ENCODE measurements at places on chromosomes 7 and 10.
A peak's percentile ranks its signal among the peaks of the same experiment; 100 is the strongest.

DNA sequence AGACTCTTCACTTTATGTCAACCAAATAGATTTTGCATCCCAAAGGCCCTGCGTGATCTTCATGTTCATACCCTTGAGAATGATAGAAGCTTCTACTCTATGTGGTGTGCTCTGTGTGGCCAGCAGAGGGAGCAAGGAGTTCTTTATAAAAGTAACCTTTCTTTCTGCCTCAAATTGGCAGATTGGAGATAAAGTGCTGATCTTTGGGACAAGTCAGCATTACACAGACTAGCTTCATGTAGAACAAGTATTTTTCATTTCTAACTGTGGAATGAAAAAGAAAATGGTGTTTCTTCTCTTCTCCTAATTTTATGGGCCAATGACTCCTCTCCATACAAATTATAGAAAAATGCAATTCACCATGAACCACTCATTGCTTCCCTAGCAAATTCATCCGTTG, 1214.1 kb downstream of the SORCS1 start:
- DNase-seq = peak; percentile 36

- no peak for DNase-seq
Measured at GRCh38 chr10:61313460-61313859, 139.7 kb downstream of the TMEM26 start.

DNA sequence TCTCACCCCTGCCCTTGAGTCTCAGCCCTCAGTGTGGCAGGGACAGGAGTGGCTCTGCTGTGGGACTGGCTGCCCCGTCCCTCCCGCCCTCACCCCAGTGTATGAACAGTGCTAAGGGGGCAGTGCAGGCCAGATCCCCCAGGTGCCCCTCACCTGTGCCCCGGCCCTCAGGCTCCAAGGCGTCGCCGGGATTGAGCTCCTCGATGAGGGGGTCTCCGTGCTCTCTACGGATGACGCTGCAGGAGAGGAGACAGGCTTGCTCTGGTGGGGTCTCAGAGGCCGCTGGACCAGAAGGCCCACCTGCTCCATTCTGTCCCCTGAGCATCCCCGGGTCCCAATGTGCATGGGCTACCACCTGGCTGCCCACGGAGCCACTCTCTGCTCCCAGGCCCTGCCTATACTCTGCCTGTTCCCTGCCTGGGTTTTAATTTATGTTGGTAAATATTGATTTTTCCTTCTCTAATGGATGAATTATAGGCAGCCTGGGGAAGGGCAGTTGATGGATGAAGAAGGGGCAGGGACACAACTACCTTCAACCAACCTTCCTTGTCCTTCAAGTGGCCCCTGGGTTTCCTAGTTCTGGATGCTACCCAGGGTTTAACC, 47.2 kb downstream of the GOLGA7B start:
- no peak for DNase-seq

- no peak for DNase-seq
Measured at GRCh38 chr7:137848095-137848494, 1.3 kb upstream of the DGKI start.

GRCh38 chr10:983971-984655, 4.1 kb upstream of the GTPBP4 start:
- no peak for DNase-seq

DNA sequence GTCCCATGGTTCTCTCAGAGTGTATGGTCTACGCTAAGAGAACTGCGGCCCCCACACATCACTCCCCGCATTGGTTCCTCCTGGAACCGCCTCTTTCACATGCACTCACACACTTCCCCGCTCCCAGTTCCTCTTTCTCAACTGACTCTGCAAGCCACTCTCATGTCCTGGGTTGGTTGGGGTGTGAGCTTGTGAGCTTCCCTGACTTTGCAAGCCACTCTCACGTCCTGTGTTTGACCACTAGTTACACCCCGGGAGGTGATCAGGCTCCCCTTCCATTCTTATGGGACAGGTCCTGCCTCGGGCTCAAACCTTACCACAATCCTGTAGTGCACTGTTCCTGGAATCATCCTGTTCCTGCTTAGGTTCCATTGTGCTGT, 105.0 kb downstream of the TRIM24 start:
- no peak for DNase-seq

- DNase-seq = no peak
Measured at GRCh38 chr7:150389532-150389816, 10.3 kb downstream of the ZNF775 start.

DNA sequence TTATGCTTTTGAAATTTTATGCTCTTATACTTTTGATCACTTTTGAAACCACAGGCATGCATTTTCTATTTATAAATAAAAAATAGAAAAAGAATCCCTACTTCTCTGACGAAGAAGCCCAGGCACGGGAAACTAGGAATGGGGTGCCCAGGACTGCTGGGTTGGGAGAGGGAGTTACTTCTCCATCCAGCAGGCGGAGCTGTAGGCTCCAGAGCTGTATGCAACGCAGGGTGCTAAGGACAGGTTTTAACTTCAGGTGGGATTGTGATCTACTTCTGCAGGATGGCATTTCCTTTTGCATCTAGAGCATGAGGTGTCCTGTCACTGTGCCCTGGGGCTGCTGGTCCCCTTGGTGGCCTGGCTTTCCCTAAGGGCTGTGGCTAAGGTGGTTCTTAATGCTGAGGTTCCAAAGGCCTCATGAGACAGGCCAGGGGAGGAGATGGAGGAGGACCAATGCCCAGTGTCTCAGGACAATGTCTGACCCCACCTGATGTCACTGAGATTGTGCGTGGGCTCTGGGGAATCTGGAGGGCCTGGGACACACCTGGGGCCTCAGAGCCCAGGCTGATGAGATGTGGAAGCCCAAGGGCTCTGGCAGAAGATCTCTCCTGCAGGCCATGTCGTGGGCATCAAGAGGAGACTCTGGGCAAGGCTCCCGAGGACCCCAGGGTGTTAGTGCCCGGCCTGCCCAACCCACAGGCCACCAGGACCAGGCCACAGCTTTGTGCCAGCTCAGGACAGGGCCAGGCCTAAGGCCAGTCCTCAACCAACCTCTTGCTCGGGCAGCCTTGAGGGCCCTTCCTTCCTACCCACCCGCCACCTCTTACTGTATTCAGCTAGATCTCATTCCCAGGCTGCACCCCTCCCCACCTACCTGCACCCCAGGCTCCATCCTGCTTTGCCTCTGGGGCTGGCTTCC, 507 bp downstream of the CCDC201 start:
- no peak for DNase-seq

DNA sequence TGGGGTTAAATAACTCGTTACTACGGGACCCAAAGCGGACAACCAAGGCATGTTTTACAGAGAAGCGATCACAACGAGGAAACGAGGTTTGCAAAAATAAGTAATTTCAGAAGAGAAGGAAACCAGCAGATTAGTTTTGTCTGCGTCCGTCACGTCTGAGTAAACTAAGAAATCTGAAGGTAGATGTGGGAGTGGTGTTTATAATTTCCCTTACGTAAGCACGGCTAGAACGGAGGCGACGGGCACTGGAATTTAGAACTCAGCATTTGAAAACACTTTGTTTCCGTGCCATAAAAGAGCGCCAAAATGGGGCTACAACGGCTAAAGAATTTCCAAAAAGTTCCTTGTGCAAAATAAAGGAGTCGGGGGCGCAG, 718 bp upstream of the UMAD1 start:
- peak; percentile 67 for DNase-seq

DNA sequence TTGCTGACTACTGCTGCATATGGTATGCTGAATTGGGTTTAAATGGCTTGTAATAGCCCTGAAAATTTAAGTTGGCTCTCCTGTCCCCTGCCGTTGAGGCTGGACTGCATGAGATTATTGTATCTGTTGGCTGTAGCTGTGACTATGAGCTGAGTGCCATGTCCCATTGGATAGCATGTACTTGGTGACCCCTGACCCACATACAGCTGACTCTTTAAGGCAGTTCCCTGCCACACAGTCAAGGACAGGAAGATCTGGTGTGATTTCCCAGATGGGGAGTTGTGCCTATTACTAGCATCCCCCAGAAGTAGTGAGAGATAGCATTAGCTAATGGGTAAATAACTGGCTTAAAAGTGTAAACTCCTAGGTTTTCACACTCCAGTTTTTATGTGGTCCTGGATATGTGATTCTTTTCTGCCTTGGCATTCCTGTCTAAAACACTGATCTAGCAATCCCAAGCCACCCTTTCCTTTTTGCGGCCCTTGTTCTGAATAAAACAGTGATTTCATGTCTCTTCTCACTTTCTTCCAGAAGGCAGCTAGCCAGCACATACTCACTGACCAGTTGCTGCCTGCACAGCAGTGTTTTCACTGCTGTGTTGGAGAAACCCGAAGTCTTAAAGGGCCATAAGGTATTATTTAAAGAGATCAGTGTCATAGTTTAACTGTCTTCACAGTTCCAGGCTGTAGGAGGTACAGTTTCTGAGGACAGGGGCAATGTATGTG, 35.9 kb downstream of the LRRC4 start:
- DNase-seq = no peak

- no peak for DNase-seq
Measured at GRCh38 chr7:70637726-70638125, 494.2 kb upstream of the GALNT17 start.

DNA sequence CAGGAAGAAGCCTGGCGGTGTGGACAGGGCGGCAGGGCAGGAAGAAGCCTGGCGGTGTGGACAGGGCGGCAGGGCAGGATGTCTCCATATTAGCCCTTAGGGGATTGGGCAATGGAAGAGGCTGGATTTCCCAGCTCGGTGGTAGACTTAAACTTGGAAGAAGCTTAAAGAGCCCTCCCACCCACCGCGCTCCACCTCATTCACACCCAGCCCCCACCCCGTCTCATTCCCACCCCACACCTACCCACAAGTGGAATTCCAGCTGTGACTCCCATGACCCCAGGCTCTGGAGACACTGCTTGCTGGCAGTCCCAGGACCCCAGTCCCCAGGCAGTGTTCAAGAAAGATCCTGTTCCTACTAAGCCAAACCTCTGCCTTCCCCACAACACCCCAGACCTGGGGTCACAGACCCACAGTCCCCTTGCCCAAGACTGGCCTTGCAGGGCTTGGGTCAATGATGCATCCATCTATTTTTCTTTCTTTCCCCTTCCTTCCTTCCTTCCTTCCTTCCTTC, 34.0 kb downstream of the SPDYE6 start:
- no peak for DNase-seq

DNA sequence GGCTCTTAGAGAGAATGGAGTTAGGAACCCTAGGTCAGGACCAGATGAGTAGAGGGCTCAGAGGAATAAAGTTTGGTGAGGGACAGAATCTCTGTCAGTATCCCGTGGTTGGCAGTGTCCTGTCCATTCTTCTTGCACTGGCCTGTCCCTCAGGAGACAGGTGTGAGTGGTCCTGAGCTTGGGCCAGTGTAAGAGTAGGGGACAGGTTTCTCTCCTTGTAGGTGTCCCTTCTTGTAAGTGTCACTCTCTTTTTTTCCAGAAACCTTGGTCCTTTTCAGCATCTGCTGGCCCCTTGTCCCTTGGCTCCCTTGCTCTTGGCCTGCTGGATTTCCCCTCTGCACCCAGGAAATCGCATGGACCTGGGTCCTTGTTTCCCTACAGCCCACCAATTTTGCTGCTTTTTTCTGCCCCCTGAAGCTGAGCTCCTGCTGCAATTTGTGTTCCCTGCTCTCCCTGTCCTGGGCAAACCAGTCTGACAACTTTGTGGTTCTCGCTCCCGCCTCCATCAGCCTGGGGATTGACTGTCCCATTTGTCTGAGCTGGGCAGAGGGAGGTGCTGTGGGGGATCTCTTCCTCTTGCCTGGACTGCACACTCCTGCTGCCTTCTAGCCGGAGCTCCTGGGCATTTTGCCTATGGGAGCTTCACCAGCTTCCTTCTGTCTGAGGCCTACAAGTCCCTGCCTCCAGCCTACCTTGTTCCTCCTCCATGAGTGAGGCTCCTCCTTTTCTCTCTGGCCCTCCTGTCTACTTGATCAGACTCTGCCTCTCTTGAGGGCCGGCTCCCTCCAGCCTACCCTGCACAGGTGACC, 6.5 kb downstream of the TSPAN14 start:
- no peak for DNase-seq

DNA sequence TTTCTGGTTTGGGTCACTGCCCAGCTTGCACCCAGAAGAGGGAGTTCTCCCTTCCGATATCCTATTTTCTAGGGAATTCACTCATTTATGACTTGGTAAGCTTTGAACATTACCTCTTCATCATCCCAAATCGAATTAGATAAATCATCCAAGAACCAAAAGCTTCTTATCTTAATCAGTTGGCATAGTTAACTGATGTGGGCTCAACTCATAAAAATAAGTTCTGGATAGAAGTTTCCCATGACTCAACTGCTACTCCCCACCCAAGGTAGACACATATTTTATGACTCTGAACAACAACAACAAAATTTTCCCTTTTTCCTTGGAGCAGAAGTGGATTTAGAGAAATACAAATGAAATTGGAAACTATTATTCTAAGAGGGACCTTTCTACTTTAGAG, 102.9 kb upstream of the CCDC6 start:
- DNase-seq = no peak

GRCh38 chr10:124592736-124593430, 131.3 kb downstream of the LHPP start:
- no peak for DNase-seq

DNA sequence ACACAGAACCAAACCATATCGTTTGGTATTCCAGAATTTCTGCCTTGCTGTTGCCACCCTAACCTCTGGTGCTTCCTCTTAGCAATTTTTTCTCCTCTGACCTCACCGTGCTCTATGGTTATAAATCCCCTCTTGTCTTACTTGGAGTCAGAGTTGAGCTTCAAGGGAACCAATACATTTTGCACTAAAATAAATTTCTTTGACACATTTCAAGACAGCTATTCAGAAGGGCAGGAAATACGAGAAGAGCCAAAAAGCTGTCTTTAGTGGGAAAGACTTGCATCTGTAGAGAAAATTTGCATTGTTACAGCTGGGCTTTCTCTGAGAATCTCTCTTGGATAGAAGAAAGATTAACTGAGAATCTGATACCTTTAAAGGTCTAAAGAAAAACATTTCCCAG, 14.5 kb upstream of the AKR1C2 start:
- DNase-seq = no peak

- no peak for DNase-seq
Measured at GRCh38 chr10:110372656-110373055, 67.9 kb upstream of the SMNDC1 start.

DNA sequence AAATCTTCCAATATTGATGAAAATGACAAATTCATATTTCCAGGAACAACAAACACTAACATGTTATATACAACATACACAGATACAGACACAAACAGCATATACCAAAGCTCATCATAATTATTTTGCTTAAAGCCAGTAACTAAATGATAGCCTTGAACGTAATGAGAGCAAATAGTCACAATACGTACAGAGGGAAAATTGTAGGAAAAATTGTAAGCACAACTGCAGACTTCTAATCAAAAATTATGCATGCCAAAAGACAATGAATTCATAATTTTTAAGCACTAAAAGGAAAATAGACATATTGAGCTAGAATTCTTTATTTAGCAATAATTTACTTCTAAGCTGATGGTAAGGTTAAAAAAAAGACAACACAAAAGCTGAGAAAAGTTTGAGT, 1466.9 kb upstream of the CELF2 start:
- DNase-seq = no peak
